Stimulated activated CD8-positive, alpha-beta memory T cell treated with anti-CD3 and anti-CD28 coated beads, Interleukin-4, amount 100 ng/mL, for 1 hour (primary cell): ENCODE measurements at places on chromosomes 13 and 19.

GRCh38 chr19:35512831-35513627, 420 bp downstream of the DMKN start:
- DNase-seq: no peak

GRCh38 chr13:99307247-99307646, at the start of gene GPR183:
Gene GPR183 (minus strand): TSS chr13:99307399. CDS start chr13:99296145, 11,254 bp downstream.
- DNase-seq: no peak

DNA sequence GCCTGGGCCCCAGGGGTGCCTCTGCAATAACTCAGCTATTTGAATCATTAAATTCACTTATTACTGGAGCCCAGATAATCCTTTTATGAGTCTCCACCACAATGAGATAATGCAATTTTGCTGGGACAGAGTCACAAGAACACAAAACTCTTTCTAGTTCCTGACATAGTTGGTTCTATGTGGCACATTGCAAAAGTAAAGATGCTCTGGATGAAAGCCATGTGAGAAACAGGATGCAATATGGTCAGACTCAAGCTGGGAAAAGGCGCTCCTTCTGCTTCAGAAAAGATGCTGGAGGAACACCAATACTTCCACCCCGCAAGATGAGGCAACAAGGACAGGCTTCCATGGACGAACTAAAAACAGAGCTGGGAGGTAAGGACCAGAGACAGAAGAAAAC, 5.7 kb downstream of the ANKRD27 start:
- DNase-seq: no peak

GRCh38 chr19:21117041-21117907, 24.6 kb upstream of the ZNF431 start:
- no peak for DNase-seq

DNA sequence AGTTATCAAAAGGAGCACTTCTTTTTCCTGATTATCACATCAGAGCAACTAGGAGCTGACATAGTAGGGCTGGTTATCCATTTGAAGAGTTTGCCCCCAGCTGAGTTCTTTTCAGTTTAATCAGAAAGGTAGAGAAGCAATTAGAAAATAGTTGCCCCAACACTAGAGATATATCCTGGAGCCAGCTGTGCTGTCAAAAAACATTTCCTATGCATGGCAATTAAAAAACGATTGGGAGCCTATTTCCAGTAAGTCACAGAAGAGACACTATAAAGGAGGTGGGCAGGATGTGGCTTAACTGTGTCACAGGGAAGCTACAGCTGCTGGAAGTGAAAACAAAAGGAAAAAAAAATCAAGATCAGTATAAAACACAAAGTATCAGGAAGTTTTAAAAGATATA, 155.7 kb upstream of the SLITRK1 start:
- DNase-seq: no peak

- no peak for DNase-seq
These were observed 22.0 kb downstream of the ITGBL1 start for GRCh38 chr13:101474419-101474957.

- no peak for DNase-seq
These were observed 10.2 kb upstream of the SLC7A9 start for GRCh38 chr19:32879741-32880140.

DNA sequence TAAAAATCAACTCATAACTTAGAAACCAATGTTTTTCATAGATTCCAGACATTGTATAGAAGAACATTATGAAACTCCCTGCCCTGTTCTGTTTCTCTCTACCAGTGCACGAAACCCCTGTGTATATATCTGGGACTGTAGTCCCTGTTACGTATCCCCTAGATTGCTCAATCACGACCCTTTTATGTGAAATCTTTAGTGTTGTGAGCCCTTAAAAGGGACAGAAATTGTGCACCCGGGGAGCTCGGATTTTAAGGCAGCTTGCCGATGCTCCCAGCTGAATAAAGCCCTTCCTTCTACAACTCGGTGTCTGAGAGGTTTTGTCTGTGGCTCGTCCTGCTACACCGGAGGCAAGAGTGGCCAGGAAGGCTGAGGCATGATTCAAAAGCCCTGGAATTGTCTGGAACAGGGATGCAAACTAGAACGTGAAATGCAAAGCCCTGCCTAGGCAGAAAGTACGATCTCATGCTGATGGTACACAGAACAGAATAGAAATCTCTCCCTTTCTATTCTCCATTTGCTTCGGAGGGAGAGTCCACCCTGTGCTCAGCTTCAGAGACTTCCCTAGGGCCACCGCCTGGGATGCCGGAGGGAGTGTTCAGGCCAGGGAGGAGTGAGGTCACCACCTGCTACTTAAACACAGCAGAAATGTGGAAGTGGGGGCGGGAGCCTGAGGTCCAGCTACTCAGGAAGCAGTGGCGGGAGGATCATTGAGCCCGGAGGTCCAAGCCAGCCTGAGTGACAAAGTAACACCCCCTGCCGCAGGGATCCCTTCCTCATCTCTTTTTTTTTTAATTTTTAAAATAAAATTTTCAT, 758 bp upstream of the ZNF888 start:
- no peak for DNase-seq

DNA sequence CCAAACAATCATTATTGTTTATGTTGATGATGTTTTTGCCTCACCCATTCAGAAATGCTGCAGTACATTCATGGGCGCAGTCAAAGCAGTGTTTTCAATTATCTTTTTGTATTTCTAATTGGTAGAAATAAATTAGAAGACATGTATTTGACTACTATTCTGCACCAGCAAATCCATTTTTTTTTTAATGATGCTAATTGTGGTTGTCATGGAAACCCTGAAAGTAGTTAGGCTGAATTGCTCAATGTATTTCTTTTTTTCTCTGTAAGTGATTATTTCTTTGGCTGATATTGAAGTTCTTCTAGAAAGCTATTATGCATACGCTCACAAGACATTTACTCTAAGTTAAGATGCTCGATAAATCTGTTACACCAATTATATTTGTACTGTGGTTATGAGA, 101.2 kb downstream of the RFC3 start:
- DNase-seq: no peak

GRCh38 chr13:24625870-24626849, 54.0 kb upstream of the ATP12A start:
- DNase-seq: no peak

- DNase-seq: no peak
These were observed 115.6 kb downstream of the RAB20 start for GRCh38 chr13:110445722-110446574.

GRCh38 chr19:18274781-18275356, 617 bp upstream of the IQCN start:
- no peak for DNase-seq

DNA sequence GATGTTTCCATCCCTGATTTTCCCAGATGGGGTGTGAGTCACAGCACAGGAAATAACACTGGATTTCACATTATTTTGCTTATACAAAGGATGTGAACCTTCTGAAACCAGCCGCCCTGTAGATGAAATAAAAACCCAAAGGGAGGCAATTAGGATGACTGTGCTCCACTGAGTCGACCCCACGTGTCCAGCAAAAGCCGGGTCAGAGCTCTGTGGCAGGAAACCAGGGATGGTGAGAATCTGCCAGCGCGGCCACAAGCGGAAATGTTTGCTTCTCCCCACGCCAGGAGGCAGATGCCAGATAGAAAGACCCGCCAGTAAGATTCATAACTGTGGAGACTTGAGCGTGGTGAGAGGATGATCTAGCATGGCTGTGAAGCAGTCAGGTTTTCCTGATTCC, 764.4 kb downstream of the LIG4 start:
- no peak for DNase-seq

- DNase-seq: no peak
These were observed 43.0 kb downstream of the METTL21C start for GRCh38 chr13:102651892-102652291.

GRCh38 chr19:33813391-33814101, 16.9 kb downstream of the KCTD15 start:
- DNase-seq: no peak

GRCh38 chr13:34561033-34561432, 381.0 kb upstream of the NBEA start:
- no peak for DNase-seq

GRCh38 chr13:21736926-21737325, 66.1 kb downstream of the FGF9 start:
- DNase-seq: no peak

- DNase-seq: no peak
These were observed 107.5 kb upstream of the POSTN start for GRCh38 chr13:37706041-37706440.

GRCh38 chr13:71867131-71867814, at the start of gene DACH1:
Gene DACH1 (minus strand): TSS chr13:71867204.
- DNase-seq: no peak

DNA sequence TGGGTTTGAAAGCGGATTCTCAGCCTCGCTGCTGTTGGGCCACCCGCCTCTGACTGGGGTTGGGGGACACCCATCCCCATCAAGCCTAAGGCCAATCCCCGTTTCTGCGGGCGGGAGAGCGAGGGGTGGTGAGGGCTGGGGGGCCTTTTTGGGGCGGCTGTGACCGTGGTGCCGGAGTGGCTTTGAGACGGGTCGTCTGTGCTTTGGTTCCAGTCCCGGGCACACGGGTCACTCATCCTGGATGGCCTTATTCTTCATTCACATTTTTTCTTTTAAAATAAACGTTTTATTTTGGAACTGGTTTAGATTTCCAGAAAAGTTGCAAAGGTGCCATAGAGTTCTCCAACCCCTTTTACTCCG, 1.6 kb downstream of the ZNRF4 start:
- no peak for DNase-seq

DNA sequence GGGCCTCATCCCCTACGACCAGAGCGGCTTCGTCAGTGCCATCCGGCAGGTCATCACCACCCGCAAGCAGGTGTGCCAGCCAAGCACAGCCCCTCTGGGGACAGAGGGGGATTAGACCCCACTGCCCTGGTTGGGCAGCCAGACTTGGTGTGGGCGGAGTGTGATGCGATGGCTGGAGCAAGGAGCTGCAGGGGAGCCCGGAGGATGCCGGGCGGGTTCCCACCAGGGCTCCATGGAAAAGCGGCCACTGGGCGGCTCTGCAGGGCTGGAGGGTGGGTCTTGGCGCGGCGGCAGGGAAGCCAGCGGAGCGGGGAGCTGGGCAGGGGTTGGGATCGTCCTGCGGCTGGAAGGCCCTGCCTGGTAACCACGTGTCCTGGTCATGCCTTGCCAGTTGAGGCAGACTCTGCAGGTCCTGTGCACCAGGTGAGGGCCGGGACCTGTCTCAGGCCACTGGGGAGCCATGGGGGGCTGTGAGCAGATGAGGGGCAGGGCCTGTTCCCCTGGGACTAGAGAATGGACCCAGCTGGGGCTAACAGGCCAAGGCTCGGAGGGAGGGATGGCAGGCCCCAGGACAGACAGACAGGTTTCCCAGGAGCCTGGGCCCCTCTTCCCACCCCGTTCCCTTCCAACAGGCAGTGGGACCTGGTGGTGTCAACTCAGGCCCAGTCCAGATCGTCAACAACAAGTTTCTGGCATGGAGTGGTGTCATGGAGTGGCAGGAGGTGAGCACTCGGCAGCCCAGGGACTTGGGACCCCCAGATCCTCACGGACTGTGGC, 6.3 kb downstream of the PTOV1 start:
- DNase-seq: no peak

- DNase-seq: no peak
These were observed 438.6 kb downstream of the KLF5 start for GRCh38 chr13:73497430-73497829.
